ENCODE measurements at places on chromosomes 7 and 10.

GRCh38 chr7:28615091-28615490 is 202.8 kb downstream of the CREB5 start:
- no peak for DNase-seq

DNA sequence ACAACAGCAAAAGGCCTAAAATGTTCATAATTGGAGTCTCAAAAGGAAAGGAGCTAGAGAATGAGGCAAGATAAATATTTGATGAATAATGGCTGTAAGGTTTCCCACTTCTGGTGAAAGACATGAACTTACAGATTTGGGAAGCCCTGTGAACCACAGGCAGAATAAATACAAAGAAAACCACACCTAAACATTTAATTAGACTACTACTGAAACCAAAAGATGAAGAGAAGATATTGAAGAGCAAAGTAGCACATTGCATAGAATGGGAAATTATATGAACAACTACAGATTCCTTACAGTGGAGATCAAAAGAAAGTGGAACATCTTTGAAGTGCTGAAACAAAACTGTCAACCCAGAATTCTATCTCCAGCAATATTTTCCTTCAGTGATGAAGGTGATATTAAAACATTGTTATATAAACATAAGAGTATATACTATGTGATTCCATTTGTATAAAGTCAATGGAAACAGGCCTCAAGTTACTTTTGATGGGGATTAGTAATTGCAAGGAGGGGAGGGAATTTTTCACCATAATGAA is 191.3 kb upstream of the KAT6B start:
- no peak for DNase-seq

GRCh38 chr10:107230887-107231286 is 66.4 kb upstream of the SORCS1 start:
- DNase-seq: no peak

- DNase-seq: no peak
These were observed 19.0 kb downstream of the ADCYAP1R1 start for GRCh38 chr7:31070991-31071644.

DNA sequence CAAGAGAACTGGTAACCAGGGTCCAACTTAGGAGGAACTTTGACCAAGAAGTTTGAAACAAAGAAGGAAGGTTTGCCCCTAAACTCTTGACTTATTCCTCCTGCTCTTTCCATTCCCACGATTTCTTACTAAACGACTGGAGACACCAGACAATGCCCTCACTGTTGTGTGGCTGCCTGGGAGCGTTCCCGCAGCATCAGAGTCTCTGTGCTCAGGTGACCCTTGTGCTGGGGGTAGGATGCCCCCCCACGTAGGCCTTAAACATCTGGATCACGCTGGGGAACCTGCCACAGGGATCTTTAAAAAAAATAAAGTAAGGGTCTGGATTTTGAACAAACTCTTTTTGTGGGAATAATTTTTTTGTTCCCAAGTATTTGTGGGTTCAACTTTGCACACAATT is 30.1 kb upstream of the CTBP2 start:
- no peak for DNase-seq

DNA sequence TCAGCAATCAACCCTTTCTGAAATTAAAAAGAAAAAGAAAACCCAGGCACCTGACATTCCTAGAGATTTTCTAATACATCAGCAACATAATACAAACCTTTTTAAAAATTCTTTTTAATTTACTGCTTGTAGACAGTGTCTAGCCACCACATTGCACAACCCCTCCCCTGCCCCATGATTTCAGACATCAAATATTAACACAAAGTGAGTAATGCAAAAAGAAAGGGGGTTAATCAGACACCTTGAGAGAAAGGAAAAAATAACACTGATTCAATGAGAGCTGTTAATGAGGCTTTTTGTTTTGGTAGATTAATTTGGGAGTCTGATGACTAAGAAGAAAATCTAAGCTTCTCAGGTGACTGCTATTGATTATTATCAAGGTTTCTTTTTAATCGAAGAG is 55.3 kb downstream of the SLC25A13 start:
- DNase-seq: no peak

DNA sequence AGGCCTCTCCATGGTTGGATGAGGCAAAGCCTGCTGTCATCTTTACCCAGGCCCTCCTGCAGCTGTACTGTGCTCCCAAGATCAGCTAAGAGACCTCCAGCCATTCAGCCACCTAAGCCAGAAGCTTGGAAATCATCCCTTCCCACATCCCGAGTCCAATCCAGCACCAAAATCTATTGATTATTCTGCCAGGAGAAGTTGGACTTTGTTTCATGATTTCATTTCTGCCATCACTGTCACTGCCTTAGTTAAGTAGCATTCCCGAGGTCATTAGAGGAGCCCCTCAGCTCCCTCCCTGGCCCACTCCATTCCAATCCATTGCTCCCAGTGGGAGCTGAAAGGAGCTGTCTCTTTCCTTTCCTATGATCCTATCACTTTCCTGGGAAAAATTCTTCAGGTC is 14.1 kb downstream of the AKR1E2 start:
- no peak for DNase-seq

DNA sequence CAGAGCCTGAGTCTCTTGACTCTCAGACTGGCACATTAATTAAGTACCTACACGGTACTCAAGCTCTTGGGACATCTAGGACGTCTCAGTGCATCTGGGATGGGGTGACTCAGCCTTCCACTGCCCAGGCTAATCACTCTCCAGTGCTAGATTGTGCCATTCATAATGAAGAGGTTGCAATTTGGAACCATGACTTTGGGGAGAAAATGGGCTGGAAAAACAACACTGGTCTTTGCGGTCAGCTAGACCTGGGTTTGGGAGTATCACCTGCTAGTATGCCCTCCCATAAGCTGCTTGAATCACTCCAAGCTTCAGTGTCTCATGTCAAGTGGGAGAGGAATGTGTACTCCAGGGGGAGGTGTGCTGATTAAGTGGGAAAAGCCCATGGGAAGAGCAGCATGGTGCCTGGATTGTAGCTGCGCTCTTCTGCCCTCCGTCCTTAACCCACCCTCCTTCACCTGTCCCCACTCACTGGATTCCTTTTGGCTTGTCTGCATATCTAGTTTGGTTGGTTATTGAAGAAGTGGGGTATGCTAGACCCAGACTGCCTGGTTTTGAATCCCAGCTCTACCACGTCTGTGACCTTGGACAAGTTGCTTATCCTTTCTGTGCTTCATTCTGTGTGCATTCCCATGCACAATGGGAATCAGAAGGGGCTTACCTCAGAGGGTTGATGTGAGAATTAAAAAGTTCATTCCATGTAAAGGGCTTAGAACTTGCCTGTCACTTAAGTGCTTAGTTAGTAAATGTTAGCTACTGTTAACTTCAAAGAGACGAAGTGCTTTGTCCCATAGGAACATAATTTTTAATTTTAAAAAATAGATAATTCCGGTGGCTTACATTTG is 3.8 kb downstream of the NFE2L3 start:
- no peak for DNase-seq

Measured in activated CD4-positive, alpha-beta T cell treated with anti-CD3 and anti-CD28 coated beads for 48 hours (primary cell).